Inflammatory macrophage treated with lipopolysaccharide for 4 hours (primary cell): ENCODE measurements at places on chromosomes 1 and 21.

GRCh38 chr1:67766141-67766978 is 66.9 kb downstream of the GNG12 start:
- peak; percentile 40 for DNase-seq

DNA sequence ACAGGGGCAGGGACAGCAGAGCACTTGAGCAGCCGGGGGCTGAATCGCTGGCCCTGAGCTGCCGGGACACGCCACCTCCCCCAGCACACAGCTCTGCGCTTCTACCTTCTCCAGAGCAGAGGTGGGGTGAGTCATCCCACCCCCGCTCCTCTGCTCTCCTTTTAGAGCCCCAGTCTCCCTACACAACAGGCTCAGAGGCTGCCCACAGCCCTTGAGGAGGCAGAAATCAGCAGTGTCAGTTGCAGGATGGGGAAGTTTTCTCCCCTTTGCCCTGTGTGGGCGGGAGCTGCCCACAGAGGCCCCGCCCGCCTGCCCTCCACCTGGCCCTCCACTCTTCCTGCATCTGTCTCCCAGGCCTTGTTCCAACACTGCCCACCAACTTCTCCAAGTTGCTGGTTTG is 94.6 kb downstream of the STUM start:
- DNase-seq = peak; percentile 66

DNA sequence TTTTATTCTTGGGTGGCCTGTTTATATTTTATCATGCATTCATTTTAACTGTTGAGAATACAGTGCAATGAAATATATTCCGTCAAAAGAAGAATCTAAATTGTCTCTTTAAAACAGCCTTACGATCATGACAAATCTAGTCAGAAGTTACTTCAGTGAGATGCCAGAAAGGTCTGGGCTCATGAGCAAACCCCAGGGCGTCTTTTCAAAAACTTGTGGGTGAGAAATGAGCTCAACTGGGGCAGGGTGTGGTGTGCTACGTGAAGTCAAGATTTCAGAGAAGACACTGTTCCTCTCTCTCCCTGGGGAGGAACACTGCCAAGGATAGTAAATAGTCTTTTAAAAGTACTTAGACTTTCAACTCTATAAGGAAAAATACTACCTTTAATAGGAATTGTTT is 13.4 kb upstream of the UAP1 start:
- DNase-seq = no peak

GRCh38 chr1:225945564-225945963 is 4.5 kb upstream of the LEFTY2 start:
- DNase-seq = no peak

DNA sequence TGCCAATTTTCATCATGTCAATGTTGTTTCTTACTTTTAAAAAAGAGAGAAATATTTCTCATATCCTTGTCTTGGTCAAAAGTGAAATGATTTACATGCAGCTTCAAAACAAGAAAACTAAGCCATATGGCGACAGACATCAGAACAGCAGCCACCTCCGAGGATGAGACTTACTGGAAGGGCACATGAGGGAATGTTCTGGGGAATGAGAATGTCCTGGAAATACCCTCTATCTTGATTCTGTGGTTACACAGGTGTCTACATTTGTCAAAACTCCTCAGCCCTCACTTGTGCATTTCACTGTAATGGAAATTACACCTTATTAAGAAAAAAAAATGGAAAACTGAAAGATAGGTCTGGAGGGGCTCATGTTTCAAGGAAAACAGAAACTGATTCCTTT is 14.2 kb upstream of the ECE1 start:
- DNase-seq = no peak

GRCh38 chr1:178942285-178943198 is 71.7 kb upstream of the ANGPTL1 start:
- no peak for DNase-seq

DNA sequence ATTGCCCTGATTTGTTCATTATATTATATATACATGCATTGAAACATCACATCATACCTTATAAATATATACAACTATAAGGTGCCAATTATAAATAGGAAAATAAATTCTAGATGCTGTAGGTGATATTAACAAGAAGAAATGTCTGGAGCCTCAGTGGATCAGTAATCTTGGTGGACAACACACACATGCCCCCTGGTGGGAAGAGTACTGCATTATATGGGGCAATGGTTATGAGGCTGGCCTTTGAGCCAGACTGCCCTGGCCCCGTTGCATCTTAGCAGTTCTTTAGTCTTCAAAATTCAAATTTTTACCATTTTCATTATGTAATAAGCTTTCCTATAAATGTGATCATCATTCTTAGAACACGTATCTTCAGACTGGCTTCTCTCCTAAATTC is 335.0 kb upstream of the GREM2 start:
- DNase-seq = no peak

GRCh38 chr1:87279536-87279875 is 49.2 kb upstream of the LMO4 start:
- no peak for DNase-seq

GRCh38 chr1:182684116-182684828 is at the start of gene RGS8:
TSS of gene RGS8 (minus strand) at chr1:182684587. CDS start at chr1:182669649, 14,938 bp downstream.
- DNase-seq = no peak

- DNase-seq = no peak
Measured at GRCh38 chr1:8950309-8950708, 4.6 kb downstream of the CA6 start.

- DNase-seq = no peak
Measured at GRCh38 chr1:232577772-232578171, 52.2 kb downstream of the SIPA1L2 start.

DNA sequence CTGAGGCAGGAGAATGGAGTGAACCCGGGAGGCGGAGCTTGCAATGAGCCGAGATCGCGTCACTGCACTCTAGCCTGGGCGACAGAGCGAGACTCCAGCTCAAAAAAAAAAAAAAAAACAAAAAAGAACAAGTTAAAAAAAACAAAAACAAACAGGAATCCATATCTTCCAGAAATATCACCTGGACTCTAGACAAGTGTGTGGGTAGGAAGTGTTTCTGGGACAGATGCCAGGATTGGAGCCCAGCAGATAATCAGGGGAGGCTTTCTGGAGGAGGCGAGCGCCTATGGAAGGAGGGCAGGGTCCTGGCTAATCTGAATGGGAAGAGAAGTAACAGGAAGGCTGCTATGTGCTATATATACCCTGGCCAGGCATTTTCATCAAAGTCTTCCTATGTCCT is 43.6 kb upstream of the SYNC start:
- DNase-seq = no peak

- DNase-seq = no peak
Measured at GRCh38 chr1:67534627-67535065, 104.4 kb upstream of the SERBP1 start.

DNA sequence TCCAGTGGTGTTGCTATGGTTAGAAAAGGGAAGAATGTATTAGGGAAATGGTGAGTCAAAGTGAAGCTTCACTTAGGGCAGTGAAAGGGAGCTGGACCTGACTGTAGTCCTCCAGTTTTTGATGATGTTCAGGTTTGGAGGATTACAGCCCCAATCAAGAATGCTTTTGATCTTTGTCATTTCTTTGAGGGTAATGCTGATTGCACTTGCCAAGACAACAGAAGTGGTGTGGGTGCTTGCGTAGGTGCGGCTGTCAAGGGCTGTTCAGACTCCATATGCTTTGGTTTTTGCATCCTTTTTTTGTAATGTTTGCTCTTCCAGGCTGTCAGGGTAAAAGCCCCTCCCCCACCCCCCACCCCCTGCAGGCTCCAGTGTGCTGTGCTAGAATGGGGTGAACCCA is 38.9 kb downstream of the HHAT start:
- DNase-seq = no peak

GRCh38 chr21:34548781-34549376 is 36.9 kb upstream of the KCNE1 start:
- no peak for DNase-seq

DNA sequence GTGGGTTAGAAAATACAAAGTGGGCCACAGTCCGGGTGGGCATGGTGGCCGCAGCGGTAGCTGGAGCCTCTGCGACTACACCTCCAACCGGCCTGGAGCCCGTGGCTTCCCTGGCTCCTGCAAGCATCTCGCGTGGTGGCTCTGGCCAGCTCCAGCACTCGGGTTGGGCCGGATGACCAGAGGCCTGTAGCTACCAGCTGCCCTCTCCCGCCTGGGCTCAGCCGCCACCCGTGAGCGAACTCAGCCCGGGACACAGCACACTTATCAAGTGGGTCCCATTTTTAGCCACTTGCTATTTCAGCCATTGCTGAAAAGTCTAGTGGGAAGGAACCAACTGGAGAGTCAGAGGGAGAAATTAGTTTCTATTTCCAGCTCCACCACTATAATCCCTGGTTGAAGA is 107.7 kb upstream of the CACYBP start:
- DNase-seq = no peak

GRCh38 chr1:43082740-43083139 is 89.3 kb downstream of the EBNA1BP2 start:
- no peak for DNase-seq

DNA sequence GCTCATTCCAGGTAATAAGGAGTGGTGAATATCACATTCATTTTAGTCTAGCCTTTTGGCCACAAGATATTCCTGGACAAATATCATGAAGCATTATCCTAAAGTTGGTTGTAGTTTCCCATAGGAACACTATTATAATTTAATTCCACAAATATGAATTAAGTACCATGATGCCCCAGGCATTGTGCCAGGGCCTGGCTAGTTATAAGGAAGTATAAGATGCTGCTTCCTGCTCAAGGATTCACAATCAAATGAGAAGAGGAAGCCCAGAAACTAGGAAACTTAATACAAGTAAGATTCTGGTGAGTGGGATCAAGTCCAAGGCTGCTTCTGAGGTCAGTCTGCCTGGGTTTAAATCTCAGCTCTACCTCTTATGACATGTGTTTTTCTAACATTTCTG is 30.6 kb upstream of the ZP4 start:
- DNase-seq = no peak

DNA sequence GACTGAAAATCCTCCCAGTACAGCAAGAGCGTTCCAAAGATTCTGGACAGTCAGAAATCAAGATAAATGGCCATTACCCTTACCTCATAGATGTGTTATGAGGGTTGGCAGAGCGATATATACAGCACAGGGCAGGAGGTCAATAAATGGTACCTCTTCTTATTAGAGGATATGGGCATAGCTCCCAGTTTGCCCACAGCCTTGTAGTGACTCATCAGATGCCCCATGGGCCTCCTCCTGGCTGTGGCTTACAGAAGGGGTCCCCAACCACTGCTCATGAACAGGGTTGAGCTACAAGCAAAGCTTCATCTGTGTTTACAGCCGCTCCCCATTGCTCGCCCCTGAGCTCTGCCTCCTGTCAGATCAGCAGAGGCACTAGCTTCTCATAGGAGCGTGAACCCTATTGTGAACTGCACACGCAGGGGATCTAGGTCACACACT is 7.3 kb upstream of the IFNGR2 start:
- no peak for DNase-seq

DNA sequence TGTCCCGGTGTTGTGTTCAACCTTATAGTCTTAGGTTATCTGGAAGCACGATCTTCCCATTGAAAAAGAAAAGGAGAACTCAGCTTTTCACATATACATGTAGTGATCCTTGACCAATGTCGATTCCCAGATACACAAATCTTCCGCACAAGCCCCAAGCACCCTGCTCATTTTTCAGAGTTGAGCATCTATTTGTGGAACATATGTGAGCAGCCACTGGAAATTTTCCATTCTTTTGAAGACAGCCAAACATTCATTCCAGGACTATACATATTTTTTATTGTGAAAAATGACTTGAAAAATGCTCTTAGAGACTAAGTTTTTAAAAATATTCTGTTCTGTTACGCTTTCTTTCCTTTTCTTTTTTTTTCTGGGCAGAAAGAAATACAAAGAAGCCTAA is 371.9 kb downstream of the RGS7 start:
- no peak for DNase-seq

GRCh38 chr1:21337454-21337927 is 47.2 kb upstream of the ECE1 start:
- DNase-seq = peak; percentile 51

GRCh38 chr1:102546251-102546650 is 549.5 kb upstream of the OLFM3 start:
- DNase-seq = no peak

GRCh38 chr1:41418857-41419583 is 57.8 kb downstream of the FOXO6 start:
- peak; percentile 24 for DNase-seq

GRCh38 chr1:59007820-59008598 is 224.2 kb upstream of the JUN start:
- DNase-seq = peak; percentile 76

DNA sequence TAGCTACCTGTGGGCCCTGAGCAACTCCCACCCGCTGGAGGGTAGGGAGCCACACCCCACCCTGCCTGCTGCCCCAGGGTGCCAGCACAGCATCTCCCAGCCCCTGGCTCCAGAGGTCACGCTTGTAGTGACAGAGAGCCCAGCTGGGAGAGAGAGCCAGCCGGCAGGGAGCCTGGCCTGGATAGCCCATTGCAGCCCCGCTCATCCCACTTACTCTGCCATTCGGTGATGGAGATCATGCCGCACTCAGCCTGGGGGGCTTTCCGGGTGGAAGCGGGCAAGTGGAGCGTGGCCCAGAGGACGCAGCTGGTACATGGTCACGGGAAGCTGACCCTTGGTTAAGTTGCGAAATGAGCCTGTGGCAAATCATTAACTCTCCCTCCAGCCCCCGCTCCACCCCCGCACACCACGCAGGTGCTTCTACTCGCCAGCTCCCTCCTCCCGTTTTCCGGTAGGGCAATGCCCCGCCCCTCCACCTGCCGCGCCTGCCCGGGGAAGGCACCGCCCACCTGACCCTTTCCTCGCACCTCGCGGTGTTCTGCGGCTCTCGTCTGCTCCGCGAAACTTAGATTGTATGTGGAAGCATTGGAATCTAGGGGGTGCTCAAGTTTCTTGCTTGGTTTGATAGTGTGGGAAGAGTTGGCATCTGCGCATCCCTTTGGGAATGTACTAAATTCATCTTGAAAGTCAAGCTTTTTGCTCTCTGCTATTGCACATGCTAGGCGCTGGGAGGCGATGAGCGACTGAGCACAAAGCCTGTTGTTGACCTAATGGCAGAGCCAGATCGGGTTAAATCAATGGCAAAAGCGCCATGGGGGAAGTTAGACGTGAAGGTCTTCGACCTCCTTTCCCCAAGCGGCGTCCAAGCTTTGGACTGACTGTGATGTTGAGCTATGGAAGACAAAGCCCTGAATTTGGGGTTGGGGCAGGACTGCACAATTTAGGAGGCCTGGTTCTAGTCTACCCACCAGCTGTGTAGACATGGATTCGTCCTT is at the start of gene GOLT1A:
TSS of gene GOLT1A (minus strand) at position 321 of the 995 bp plus-strand sequence. CDS start at position 239, 82 bp downstream.
- DNase-seq = peak; percentile 63

GRCh38 chr21:35043549-35043948 is 5.6 kb downstream of the RUNX1 start:
- no peak for DNase-seq
